ENCODE measurements at places on chromosomes 6 and 20.

GRCh38 chr6:26155061-26155930, 68.1 kb downstream of the HFE start:
- DNase-seq, result no peak

DNA sequence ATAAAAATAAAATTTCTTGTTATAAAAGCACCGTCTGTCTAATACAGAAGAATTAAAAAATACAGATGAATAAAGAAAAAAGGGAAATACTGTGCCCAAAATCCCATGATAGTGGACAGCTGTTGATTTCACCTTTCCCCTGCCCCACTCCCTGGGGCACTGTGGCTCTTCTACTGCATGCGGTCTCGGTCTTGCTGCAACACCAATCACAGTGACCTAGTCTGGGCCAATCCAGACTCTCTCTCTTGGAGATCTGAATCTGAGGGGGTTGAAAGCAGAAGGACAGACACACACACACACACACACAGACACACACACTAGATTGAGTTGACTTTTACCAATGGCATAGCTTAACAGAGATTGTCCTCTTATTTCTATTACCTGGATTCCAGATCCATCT, 70.5 kb upstream of the FYN start:
- no peak for DNase-seq

GRCh38 chr20:5526516-5526915, 209.8 kb upstream of the PROKR2 start:
- no peak for DNase-seq

DNA sequence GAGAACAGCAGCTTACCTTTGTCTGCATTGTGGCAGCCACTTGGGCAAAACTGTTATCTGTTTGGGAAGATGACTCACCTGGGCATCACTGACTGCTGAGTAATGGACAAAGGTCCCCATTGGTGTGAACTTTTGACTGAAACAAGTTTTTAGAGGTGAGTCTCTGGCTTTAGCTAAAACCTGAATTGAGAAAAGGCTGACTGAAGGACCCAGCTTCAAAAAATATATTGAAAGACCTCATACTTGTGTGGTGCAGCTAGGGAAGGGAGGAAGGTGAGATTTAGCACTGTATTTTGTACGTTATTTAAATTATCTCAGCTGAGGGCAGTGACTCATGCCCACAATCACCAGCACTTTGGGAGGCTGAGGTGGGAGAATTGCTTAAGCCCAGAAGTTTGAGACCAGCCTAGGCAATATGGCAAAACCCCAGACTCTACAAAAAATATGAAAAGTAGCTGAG, 4.5 kb upstream of the CITED2 start:
- peak; percentile 34 for DNase-seq

GRCh38 chr6:113888956-113889630, 31.9 kb downstream of the MARCKS start:
- no peak for DNase-seq

- no peak for DNase-seq
These were observed 597 bp downstream of the ADA start for GRCh38 chr20:44650771-44651433.

GRCh38 chr20:9068841-9069663, at the start of gene PLCB4:
Gene PLCB4 (plus strand): TSS chr20:9069087. CDS start chr20:9307815, 238,728 bp downstream.
- peak; percentile 13 for DNase-seq

DNA sequence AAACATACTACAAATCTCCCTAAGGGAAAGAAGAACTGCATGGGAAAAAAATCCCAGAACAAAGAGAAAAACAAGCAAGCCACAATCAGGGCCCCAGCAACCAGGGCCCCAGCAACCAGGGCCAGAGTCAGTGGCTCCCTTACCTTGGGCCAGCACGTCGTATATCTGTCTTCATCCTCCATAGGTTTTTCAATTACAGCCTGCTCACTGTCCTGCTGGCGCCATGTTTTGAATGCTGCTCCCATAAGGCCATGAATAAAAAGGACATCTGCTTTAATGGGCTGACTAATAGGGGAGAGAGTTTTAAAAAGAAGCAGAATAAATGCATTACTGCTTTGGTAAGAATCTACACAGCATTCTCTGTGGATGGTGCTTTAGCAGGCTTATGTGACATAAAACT, 49.2 kb downstream of the SERAC1 start:
- peak; percentile 37 for DNase-seq

- no peak for DNase-seq
These were observed 154.8 kb upstream of the RAB32 start for GRCh38 chr6:146388736-146389364.

DNA sequence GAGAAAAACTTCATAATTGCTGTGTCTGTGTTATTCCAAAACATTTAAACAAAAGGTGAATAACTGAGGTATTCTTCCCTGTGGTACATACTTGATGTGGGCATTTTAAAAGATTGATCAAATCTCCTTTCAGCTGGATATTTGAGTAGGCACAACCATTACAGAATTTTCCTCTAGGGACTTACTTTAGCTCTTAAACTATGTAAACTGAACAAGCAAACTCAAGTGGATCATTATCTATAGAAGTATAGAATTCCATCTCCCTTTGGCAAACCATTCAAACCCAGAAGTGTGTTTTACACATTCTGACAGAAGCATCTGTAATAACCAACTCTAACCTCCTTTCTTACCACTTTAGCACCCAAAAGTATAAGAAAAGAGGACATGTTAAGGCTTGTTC, 241.4 kb downstream of the ESR1 start:
- DNase-seq, result no peak

DNA sequence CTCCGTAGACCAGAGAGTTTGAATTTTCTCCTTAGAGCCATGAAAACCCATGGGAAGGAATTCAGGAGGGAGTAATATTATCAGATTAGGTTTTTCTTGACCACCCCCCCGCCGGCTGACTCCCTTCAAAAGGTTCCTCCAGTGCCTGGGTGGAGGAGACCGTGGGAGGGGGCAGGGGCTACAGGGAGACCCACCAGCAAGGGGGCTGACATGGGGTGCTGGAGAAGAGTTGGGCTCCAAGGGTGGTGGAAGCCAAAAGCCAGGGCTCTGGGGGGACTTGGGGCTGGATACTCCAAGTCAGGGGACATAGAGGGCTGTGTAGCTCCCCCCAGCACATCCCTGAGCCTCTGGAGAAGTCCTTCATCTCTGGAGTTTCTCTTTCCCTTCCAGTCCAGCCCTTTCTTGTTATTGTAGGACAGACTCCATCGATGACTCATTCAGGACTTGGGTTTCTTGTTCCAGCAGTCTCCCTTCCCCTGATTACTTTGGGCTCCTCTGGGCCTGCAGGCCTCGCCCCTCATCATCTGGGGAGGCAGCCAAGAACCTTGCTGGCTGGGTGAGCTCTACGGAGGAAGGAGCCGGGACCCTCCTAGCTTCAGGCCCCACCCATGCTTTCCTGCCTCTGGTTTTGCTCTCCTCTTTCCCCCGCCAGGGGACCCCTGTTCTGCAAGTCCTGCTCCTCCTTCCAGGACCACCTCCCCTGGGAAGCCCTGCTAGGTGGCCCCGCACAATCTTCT, 10.5 kb upstream of the KIAA1755 start:
- peak; percentile 90 for DNase-seq

DNA sequence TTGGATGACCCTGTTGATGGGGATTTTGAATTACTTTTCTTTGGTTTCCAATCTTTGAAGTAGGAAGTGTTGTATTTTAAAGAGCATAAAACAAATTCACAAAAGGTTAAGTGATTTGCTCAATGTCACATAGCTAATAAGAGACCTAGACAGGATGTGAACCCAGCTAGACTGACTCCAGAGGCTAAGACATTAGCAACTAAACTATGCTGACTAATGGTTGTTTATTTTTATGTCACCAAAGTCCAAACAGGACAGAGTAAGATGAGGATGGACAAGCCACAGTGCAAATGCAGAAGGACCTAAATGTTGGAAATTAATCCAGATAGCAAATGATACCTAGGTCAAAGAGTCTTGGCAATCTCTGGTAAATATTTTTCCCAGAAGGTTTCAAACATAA, 38.0 kb downstream of the OGFRL1 start:
- peak; percentile 38 for DNase-seq

- no peak for DNase-seq
These were observed 201.8 kb upstream of the THBS2 start for GRCh38 chr6:169455470-169455869.

GRCh38 chr6:67391955-67392354, 1243.1 kb upstream of the ADGRB3 start:
- peak; percentile 47 for DNase-seq

DNA sequence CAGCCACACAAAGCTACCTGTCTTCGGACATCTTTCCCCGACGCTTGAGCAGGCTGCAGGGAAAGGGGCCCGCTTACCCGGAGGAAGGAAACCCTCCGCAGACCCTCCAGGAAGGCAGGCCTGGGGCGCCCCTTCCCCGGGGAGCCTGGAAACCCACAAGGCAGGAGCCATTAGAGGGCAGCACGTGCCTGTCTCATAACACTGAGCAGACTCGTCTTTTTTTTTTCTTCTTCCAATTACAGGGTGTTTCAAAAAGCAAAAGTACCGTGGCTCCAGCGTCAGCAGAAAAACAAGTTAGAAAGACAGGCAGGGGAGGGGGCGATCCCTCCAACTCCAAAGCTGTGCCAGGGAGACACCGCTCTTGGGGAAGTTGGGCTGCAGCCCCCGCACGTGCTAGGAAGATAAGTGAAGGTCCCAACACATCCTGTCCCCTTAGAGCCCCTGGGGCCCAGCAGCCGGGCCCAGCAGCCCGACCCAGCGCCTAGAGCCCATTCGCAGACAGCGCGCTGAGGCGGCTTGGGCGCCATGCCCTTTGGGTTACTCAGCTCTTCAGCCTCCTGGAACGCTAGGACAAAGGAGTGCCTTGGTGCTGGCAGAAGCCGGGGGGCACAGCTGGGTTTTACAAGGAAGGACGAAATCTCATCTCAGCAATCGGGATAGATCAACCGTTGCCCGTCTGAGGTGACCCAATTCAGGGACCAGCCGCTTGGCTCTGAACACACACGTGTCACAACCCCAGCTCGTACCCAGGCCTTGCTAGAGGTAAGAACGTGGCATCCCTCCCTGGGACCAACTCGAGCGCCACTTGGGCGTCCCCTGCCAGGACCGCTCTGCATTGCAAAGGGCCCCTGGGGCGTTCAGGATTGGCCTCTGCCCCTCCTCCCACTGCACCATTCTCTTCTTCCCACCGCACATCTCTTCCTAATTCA, 136.3 kb downstream of the LY86 start:
- DNase-seq, result peak; percentile 82

DNA sequence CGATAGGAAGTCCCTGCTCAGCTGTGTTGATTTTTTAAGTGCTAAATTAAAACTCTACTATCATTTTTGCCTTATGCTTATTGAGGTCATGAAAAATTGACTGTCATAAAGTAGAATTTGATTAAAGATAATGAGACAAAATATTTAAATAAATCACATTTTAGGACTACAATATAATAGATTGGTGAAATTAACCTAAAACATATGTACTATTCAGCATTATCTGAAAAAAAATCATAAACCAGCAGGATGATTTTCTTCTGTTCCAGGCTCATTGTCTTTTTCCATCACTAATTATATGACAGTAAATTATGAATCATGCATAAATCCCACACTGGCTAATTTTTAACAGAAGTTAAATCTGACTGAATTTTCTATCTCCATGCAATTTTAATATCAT, 373.6 kb upstream of the NRSN1 start:
- no peak for DNase-seq

- peak; percentile 95 for DNase-seq
These were observed 108.7 kb upstream of the TMEM170B start for GRCh38 chr6:11428895-11429294.

GRCh38 chr6:35439308-35439707, 12.8 kb upstream of the FANCE start:
- no peak for DNase-seq

- no peak for DNase-seq
These were observed 1.3 kb upstream of the PPP1R3G start for GRCh38 chr6:5083813-5084359.

DNA sequence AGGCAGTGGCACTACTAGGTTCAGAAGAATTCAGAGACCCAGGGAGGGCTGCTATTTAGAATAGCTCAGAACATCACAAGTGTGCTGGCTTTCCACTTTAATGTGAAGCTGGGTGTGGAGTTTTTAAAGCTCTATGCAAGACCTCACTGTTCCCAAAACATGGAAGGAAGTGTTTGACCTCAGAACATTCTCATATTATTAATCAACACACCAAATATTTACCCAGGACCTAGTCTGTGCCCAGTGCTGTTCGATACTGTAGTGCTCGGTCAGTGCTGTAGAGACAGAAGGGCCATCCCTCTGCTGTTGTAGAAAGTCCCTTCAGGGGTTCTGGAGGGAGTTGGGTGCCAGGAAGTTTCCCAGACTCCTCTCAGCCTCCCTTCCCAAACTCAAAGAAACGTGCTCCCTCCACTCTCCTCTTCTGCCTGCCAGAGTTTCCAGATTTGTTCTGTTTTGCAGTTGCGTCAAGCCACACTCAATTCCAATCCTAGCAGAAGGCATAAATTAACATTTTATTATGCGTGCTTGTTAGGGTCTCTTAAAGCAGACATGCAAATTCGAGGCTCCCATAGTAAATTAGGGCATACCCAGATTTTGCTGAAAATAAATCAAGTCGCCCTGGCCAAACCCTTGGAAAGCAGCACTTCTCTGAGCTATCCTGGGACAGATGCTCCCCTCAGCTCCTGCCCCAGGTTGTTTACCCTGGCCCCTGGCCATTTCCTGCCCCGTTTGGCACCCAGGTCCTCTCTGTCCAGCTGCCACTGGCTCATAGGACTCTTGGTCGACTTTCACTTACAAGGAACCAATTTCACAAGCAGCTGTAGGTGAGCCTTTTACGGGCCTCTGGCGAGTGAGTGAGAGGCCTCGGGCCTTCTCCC, 248.6 kb downstream of the HIVEP2 start:
- peak; percentile 32 for DNase-seq

DNA sequence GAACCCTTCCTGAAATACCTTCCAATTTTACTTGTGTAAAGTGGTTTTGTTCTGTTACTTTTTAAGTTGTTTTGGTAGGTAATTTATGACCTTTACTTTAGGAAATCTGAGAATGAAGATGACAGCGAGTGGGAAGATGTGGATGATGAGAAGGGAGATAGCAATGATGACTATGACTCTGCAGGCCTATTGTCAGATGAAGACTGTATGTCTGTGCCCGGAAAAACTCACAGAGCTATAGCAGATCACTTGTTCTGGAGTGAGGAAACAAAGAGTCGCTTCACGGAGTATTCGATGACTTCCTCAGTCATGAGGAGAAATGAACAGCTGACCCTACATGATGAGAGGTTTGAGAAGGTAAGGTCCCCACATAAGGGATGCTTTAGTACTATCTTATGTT, 6.6 kb upstream of the ZC2HC1B start:
- no peak for DNase-seq

- no peak for DNase-seq
These were observed 9.9 kb upstream of the SPATS1 start for GRCh38 chr6:44332585-44332984.

- DNase-seq, result no peak
These were observed 63.5 kb upstream of the ADGRF1 start for GRCh38 chr6:47105469-47106178.
